SK-N-SH (cell line): ENCODE measurements at places on chromosomes 7 and 10. TPM values are rescaled to one million over a fixed set of nuclear protein-coding genes. Genes with fewer than 3 reads are reported as not detected.

DNA sequence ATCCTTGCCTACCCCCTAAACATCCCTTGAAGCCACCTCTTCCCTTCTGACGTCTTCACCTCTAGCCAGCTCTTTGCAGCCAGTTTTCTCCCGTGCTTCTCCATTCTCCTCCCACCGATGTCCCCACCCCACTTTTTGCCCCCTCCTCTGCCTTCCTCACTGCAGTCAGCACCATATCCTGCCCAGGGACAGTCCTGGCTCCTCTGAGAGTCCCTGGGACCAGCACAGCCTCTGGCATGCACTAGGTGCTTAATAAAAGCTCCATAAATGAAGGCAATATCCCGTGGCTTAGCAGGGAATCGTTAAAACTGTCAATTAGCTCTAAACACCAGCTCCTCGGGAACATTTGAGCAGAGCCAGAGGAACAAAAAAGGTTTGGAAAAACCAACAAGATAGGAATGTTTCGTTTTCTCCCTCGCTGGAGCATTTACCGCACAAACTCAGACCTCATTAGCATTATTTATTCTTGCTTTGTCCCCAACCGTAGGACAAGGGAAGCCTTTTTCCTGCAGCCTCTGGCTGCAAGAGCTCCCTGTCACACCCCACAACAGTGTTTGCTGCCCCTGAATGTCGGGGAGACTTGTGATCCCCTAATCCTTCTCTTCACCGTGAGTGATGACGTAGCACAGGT is 16.1 kb downstream of the MYL10 start:
- H3K36me3 ChIP-seq: no peaks in the 10 kb centered on the region
- peaks cover 6% of the 10 kb centered on the region for H3K4me1 ChIP-seq
- no peak for DNase-seq
- no peaks in the 10 kb centered on the region for H3K27me3 ChIP-seq
- H3K27ac ChIP-seq: no peak overlapping the region

- no peak overlapping the region for H3K4me3 ChIP-seq
- H3K4me1 ChIP-seq: no peaks in the 10 kb centered on the region
- H3K27ac ChIP-seq: no peak overlapping the region
- H3K27me3 ChIP-seq: no peaks in the 10 kb centered on the region
- H3K36me3 ChIP-seq: no peaks in the 10 kb centered on the region
Measured at GRCh38 chr7:41205600-41205999, 497.3 kb downstream of the INHBA start.

DNA sequence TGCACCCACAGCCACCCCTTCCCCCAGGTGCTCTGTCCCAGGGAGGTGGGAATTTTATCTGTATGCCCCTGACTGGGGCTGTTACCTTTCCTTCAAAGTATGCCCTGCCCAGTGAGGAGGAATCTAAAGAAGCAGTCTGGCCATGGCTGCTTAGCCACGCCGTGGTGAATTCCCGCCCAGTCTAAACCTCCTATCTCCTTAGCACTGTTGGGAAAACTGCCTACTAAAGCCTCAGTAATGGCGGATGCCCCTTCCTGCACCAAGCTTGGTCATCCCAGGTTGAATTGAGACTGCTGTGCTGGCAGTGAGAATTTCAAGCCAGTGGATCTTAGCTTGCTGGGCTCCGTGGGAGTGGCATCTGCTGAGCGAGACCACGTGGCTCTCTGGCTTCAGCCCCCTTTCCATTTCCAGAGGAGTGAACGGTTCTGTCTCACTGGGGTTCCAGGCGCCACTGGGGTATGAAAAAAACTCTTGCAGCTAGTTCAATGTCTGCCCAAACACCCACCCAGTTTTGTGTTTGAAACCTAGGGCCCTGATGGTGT is 87.2 kb downstream of the ABCC2 start:
- DNase-seq: no peak
- H3K36me3 ChIP-seq: peaks cover 8% of the 10 kb centered on the region
- no peak overlapping the region for H3K4me3 ChIP-seq
- no peaks in the 10 kb centered on the region for H3K27me3 ChIP-seq

DNA sequence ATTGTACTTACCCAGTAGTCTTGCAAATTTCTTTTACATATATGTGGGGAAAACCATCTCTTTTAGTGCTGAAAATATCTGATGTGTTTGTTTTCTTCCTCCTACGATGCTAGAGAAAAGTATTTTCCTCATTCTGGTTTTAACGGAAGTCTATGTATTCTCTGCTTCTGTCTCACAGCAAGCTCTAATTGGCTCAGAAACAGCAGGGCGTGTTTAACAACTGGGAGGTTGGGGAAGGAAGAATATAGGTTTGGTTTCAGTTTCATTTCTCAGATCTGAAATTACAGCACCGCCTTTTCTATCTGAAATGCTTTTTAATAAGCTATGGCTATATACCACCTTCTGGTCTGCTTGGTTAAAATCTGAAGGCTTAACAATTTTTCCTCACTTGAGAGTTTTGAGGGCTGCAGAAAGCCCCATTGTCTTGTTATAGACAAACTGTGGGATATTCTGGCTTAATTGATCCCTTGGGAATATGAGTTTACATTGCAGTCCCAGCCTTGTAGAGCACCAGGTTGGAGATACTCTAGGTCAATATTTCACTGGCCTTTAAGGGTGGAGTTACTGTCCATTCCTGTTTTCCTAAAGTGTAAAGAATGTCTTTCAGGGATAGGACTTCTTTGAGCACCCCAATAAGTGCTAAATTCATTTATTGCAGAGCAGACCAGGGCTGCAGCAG is at the start of gene SAMD9:
Gene SAMD9 (minus strand): TSS at position 128 of the 679 bp plus-strand sequence. CDS start 11,882 bp downstream, outside the sequence.
- H3K4me3 ChIP-seq: peak within 1 kb of the TSS; percentile 62
- no peaks in the 10 kb centered on the region for H3K27me3 ChIP-seq
- DNase-seq: peak; percentile 51
- no peaks in the 10 kb centered on the region for H3K4me1 ChIP-seq
- H3K27ac ChIP-seq: peak within 1 kb of the TSS; percentile 59

- H3K36me3 ChIP-seq: no peaks in the 10 kb centered on the region
- no peak overlapping the region for H3K27ac ChIP-seq
- no peak for DNase-seq
- H3K27me3 ChIP-seq: no peaks in the 10 kb centered on the region
Measured at GRCh38 chr10:117699436-117700075, 157.0 kb downstream of the EMX2 start.

DNA sequence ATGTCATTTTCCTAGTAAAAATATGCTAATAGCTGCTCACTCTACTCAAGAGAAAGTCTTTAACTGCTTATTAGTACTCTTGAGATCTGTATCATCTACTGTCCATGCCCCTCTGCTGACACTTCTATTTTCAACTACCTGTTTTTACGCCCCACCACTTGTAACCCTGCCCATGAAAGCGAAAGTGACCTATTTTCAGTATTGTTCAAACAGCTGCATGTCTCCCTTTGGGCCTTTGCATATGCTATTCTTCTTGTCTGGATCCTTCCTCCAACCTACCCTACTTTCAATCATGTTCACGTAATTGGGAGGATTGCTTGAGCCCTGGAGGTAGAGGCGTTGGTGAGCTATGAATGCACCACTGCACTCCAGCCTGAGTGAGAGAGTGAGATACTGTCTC is 1481.3 kb downstream of the GATA3 start:
- DNase-seq: no peak
- no peak overlapping the region for H3K27ac ChIP-seq
- H3K36me3 ChIP-seq: no peaks in the 10 kb centered on the region

GRCh38 chr7:133662830-133663229 is 410.0 kb downstream of the EXOC4 start:
- no peak overlapping the region for H3K4me3 ChIP-seq
- no peak overlapping the region for H3K27ac ChIP-seq
- H3K4me1 ChIP-seq: peaks cover 40% of the 10 kb centered on the region
- peaks cover 9% of the 10 kb centered on the region for H3K36me3 ChIP-seq
- H3K27me3 ChIP-seq: no peaks in the 10 kb centered on the region
- DNase-seq: no peak

- peak overlapping the region; percentile 93 for H3K27ac ChIP-seq
- H3K4me3 ChIP-seq: peak overlapping the region; percentile 59
- peaks cover 34% of the 10 kb centered on the region for H3K4me1 ChIP-seq
Measured at GRCh38 chr10:133324857-133325260, 11.8 kb downstream of the CALY start.

DNA sequence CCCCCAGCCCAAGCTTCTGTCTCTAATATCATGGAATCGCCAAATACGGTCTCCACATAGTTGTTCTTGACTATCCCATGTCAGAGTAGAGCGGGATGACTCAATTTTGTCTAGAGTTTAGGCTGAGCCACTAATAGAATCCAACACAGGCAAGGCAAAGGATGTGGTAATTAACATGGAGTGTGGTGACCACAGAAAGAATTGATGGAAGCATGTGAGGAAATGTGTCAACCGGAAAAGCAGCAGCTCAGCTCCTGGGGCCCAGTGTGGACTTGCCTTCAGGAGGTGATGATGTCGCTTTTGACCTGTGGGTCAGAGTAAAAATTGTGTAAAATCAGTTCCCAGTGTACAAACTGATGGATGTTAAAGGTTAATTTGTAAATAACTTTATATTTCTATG is 139.3 kb upstream of the KLF6 start:
- H3K27me3 ChIP-seq: no peaks in the 10 kb centered on the region
- no peak for DNase-seq
- H3K4me3 ChIP-seq: no peak overlapping the region
- peak overlapping the region; percentile 69 for H3K27ac ChIP-seq
- H3K36me3 ChIP-seq: no peaks in the 10 kb centered on the region

MRLN gene
- polyA plus RNA-seq: not detected in 2 replicates

ODAD2 gene
- polyA plus RNA-seq: not detected in 2 replicates

ANKRD1 gene
- 41.7 and 72.8 TPM in 2 replicates for polyA plus RNA-seq

SGPL1 gene
- polyA plus RNA-seq: 11.8 and 15.6 TPM in 2 replicates
